ENCODE measurements at places on chromosomes 6 and 20.

- DNase-seq, result no peak
Observed at GRCh38 chr6:8082954-8083858, 19.0 kb upstream of the BLOC1S5 start.

DNA sequence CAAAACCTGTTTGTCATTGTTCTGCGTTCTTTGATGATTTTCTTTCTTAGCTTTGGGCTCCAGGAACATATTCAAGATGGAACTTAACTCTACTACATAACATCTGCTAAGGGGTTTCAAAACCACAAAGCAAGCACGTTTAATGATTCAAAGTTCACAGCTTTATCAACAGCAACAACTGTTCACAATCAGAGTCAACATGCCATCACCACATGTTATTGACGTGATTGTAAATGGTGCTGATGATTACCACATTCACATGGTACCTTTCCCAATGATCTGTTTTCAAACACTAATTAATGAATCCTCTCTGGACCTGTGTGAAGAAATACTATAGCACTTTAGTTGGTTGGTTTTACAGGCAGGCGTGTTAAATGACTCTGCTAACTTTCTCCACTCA, 180.6 kb upstream of the CEP162 start:
- no peak for DNase-seq

DNA sequence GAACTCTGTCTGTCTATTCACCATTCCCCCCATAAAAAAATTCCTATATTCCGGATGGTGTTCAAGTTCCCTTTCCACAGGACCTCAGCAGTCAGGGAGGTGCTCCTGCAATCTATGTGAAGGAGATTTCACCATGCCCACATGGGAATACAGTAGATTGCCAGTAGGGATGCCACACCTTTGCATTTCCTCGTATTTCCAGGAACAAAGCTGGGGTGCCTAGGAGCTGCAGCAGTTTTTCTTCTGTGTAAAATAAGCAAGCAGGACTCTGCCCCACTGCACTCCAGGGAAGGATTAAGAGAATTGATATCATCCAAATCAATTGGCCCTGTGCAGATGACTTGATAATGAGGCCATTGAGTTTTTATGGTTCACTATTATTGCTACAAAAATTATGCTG, 7.4 kb upstream of the KIF16B start:
- no peak for DNase-seq

DNA sequence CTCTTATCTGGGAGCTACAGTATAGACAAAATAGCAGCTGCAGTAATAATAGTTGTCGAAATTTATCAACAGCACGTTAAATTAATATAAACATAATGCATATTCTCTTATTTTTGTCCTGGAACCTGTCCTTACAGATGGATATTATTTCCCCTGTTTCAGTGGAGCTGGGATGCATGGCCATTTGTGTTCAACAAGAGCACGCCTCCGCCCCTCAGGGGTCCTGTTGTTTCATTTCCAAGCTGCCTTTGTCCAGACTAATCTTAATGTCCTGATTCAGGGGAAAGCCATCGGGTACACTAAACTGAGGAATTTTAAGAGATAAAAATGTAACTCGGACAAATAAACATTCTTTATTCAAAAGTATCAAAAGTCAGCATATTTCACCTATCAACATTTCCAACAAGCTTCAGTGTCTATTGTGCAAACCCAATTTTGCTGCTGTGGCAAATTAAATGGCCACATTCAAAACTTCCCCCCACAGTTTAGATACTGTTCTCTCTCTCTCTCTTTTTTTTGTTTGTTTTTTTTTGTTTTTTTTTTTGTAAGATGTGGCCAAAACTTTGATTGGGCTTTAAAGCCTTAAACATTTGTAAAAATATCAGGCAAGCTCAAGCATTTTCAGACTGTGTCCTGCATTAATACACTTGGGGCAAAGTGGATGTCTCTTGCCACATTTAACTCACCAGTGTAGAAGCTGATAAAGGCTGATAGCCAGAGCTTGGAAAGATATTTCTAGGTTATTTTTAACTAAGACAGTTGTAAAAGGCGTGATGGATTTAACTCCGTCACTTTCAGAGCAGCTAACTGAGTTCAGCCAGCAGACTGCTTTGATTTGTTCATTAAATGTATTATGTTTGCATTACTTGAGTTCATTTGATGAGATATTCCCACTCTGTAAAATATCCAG, 112.5 kb upstream of the QKI start:
- no peak for DNase-seq

GRCh38 chr6:107244742-107245480, 129.6 kb upstream of the BEND3 start:
- no peak for DNase-seq

DNA sequence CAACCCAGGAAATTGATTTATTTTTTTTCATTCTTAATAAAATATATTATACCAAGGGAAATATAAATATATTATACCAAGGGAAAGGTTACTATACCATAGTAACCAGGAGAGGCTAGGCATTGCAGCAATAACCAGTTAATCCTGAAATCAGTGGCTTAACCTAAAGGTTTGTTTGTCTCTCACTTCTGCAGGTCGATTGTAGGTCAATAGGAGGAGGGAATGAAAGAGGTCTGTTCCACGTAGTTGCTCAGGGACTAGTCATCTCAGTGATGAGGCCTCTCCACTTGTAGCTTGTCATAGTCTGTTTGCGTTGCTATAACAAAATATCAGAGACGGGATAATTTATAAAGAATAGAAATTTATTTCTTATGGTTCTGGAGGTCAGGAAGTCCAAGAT, 168.0 kb downstream of the GJA1 start:
- DNase-seq, result no peak

- no peak for DNase-seq
Observed at GRCh38 chr6:165702669-165703068, 39.6 kb upstream of the PDE10A start.

DNA sequence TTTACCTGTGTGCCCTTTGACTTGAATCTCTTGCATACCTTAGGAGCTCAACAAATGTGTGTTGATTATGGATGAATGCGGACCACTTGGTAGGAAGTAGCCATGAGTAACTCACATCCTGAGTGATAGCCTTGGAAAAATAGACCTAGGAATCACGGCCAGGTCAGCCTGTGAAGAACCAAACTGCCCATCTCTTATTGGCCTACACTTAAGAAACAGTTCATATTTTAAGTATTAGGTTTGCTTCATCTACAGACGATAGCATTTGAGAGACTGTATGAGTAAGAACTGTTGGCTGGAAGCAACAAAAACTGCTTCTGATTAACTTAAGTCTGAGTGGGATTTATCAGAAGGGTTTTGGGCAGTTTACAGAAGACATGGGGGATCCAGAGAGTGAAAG, 320.1 kb upstream of the PRND start:
- no peak for DNase-seq

GRCh38 chr6:108795814-108796213, 52.4 kb upstream of the ARMC2 start:
- no peak for DNase-seq

DNA sequence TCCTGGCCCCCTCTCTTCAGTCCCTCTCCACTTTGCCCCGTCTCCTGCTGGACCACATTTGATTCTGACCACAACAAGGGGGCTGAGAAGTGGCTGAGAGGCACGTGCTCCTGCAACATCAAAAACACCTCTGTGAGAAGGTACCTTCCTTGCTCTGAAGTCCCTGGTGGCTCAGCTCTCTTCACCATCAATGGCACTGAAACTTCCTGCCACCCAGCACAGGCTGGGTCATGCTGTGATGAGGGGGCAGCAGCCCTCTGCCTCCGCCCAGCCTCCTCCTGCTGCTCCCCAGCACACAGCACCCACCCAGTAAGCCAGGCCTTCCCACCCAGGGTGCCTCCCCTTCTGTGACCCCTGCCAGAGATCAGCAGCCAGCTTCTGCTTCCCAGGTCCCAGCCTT, 10.3 kb downstream of the ZMYND8 start:
- no peak for DNase-seq

DNA sequence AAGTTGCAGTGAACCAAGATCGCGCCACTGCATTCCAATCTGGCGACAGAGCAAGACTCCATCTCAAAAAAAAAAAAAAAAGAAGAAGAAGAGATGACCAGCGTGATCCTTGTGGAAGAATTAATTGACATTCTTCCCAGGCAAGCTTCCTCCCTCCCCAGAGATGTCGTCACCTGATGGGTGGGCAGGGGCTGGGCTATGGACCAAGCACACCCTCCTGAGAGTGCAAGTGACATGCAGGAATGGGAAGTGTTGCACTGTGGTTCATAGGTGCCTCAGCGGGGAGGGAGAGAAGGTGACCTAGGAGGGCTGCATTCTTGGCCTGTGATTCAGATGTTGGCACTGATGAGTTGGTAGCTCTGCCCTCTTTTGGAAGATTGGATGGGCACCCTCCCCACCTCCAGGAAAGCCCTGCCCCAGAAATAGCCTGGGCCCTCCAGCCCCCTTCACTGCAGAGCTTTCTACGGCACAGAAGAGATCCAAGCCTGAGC, 37.8 kb downstream of the TAF8 start:
- DNase-seq, result no peak

- DNase-seq, result no peak
Observed at GRCh38 chr6:168995526-168996355, 257.9 kb downstream of the THBS2 start.

Measured in dorsolateral prefrontal cortex (tissue), 122 donors.